Body of pancreas (tissue), 4 donors: ENCODE measurements at places on chromosomes 3 and 15. TPM values are rescaled to one million over a fixed set of nuclear protein-coding genes. Genes with fewer than 3 reads are reported as not detected.

DNA sequence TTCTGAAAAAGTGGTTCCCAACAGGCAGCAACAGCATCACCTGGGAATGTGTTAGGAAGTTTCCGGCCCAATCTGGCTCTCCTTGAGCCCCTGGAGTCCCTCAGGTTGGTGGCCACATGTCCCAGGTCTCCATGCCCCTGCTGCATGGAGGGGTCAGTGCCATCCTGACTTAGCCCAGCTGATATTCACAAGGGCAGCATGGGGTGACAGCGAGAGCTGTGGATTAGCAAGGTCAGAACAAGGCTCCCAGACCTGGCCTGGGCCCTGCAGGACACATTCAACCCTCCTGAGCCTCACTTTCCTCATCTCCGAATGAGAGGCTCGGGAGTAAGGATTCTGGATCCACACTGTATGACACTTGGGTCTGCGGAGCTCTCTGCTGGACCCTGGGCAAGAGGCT is 243.8 kb upstream of the TLE3 start:
- no peaks in the 10 kb centered on the region for H3K27me3 ChIP-seq
- H3K4me1 ChIP-seq, result peaks cover 12% of the 10 kb centered on the region
- DNase-seq, result no peak
- no peaks in the 10 kb centered on the region for H3K36me3 ChIP-seq

DNA sequence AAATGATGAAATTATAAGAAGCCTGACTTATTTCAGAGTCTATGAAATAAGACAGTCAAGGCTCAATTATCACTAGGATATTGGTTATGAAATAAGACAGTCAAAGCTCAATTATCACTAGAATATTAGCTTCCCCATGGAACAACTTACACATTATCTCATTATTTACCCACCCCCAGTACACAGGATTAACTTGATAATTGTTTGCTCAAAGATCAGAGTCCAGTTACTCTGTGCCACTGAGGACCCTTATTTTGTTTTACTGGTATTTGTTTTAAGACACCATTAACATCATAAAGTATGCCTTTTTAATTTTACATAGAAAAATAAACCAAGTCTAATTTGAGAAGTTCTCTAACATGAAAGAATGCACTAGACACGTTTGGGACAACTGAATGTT is 225.4 kb downstream of the SI start:
- H3K4me1 ChIP-seq, result no peaks in the 10 kb centered on the region
- DNase-seq, result no peak
- no peaks in the 10 kb centered on the region for H3K36me3 ChIP-seq
- no peak overlapping the region for H3K4me3 ChIP-seq
- H3K27ac ChIP-seq, result no peak overlapping the region

Gene RAB43
- total RNA-seq, result 10.1 TPM

Gene ATP10A
- 2.0 TPM for total RNA-seq

GRCh38 chr3:29649815-29650547 is 369.1 kb downstream of the RBMS3 start:
- no peaks in the 10 kb centered on the region for H3K27me3 ChIP-seq
- H3K4me1 ChIP-seq, result no peaks in the 10 kb centered on the region

DNA sequence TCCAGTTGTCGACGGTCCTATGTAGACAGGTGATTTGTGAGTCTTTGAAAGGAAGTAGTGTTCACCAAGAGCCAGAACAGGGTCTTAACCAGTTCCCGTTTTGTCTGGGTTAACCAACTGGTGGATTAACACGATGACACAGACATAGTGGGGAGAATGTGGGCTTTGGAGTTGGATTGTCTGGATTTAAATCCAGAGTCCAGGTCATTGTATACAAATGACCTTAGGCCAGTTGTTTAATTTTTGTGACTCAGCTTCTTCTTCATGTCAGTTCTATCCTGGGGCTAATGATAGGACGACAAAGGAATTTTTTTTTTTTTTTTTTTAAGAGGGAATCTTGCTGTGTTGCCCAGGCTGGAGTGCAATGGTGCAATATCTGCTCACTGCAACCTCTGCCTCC is 126.7 kb downstream of the LPP start:
- no peak overlapping the region for H3K4me3 ChIP-seq
- H3K4me1 ChIP-seq, result peaks cover 24% of the 10 kb centered on the region
- H3K36me3 ChIP-seq, result no peaks in the 10 kb centered on the region
- no peaks in the 10 kb centered on the region for H3K27me3 ChIP-seq
- no peak for DNase-seq

Gene CRABP1
- not detected for total RNA-seq

- peaks cover 4% of the 10 kb centered on the region for H3K36me3 ChIP-seq
- no peaks in the 10 kb centered on the region for H3K27me3 ChIP-seq
- DNase-seq, result no peak
These were observed 1.8 kb downstream of the PLXNB1 start for GRCh38 chr3:48428088-48428571.

Gene EPHB3
- 10.1 TPM for total RNA-seq

DNA sequence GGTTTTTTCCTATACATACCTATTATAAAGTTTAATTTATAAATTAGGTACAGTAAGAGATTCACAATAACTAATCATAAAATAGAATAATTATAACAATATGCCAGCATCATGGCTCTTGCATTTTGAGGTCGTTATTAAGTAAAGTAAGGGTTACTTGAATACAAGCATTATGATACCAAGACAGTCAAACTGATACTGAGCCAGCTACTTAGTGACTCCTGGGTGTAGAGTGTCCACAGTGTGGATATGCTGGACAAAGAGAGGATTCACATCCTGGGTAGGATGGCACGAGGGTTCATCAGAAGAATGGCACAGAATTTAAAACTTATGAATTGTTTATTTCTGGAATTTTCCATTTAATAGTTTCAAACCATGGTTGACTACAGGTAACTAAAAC is 157.2 kb upstream of the IL12A start:
- no peak for DNase-seq
- H3K4me1 ChIP-seq, result peaks cover 14% of the 10 kb centered on the region
- no peaks in the 10 kb centered on the region for H3K27me3 ChIP-seq

- H3K27ac ChIP-seq, result no peak overlapping the region
- peaks cover 7% of the 10 kb centered on the region for H3K4me1 ChIP-seq
- no peak for DNase-seq
- no peak overlapping the region for H3K4me3 ChIP-seq
- H3K27me3 ChIP-seq, result no peaks in the 10 kb centered on the region
These were observed 161.7 kb upstream of the UBE2E1 start for GRCh38 chr3:23644099-23644498.

GRCh38 chr15:84824260-84825007 is 7.3 kb downstream of the ALPK3 start:
- H3K4me1 ChIP-seq, result peaks cover 25% of the 10 kb centered on the region
- no peaks in the 10 kb centered on the region for H3K27me3 ChIP-seq
- no peak for DNase-seq
- no peak overlapping the region for H3K27ac ChIP-seq
- no peak overlapping the region for H3K4me3 ChIP-seq

- no peak overlapping the region for H3K27ac ChIP-seq
- no peaks in the 10 kb centered on the region for H3K36me3 ChIP-seq
- H3K4me1 ChIP-seq, result no peaks in the 10 kb centered on the region
- no peak for DNase-seq
- H3K27me3 ChIP-seq, result no peaks in the 10 kb centered on the region
These were observed 28.6 kb upstream of the SERPINI2 start for GRCh38 chr3:167502401-167502800.

Gene SPATA12
- total RNA-seq, result not detected

GRCh38 chr3:165855581-165855980 is 18.4 kb upstream of the BCHE start:
- H3K27ac ChIP-seq, result no peak overlapping the region
- H3K36me3 ChIP-seq, result no peaks in the 10 kb centered on the region
- no peak overlapping the region for H3K4me3 ChIP-seq
- no peaks in the 10 kb centered on the region for H3K27me3 ChIP-seq
- H3K4me1 ChIP-seq, result no peaks in the 10 kb centered on the region
- no peak for DNase-seq

DNA sequence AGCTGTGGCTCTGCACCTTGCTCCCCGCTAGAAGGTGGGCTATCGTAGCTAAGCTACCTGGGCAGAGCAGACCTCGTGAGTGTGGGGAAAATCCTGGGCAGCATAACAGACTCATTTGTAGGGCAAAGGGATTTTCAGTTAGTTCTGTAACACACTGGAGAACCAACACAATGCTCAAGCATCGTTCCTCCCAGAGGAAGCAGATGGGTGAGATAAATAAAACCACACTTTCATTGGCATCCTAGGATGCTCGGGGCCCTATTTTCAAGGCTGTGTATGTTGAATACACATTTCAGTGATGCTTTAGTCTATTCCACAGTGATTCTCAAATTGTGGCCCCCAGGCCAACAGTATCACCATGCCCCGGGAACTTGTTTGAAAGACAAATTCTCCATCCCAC is 20.0 kb downstream of the LIPC start:
- no peak overlapping the region for H3K27ac ChIP-seq
- no peak overlapping the region for H3K4me3 ChIP-seq
- peaks cover 8% of the 10 kb centered on the region for H3K4me1 ChIP-seq
- no peak for DNase-seq
- H3K27me3 ChIP-seq, result no peaks in the 10 kb centered on the region
- H3K36me3 ChIP-seq, result no peaks in the 10 kb centered on the region

GRCh38 chr15:52021128-52021671 is 2.2 kb downstream of the MAPK6 start:
- DNase-seq, result peak; percentile 76
- no peaks in the 10 kb centered on the region for H3K36me3 ChIP-seq
- no peaks in the 10 kb centered on the region for H3K27me3 ChIP-seq

Gene SLC28A1
- not detected for total RNA-seq

Gene CYP8B1
- total RNA-seq, result not detected

Gene SLC24A5
- total RNA-seq, result not detected

Gene ACP3
- total RNA-seq, result 1.6 TPM

Gene DHX30
- 50.4 TPM for total RNA-seq

DNA sequence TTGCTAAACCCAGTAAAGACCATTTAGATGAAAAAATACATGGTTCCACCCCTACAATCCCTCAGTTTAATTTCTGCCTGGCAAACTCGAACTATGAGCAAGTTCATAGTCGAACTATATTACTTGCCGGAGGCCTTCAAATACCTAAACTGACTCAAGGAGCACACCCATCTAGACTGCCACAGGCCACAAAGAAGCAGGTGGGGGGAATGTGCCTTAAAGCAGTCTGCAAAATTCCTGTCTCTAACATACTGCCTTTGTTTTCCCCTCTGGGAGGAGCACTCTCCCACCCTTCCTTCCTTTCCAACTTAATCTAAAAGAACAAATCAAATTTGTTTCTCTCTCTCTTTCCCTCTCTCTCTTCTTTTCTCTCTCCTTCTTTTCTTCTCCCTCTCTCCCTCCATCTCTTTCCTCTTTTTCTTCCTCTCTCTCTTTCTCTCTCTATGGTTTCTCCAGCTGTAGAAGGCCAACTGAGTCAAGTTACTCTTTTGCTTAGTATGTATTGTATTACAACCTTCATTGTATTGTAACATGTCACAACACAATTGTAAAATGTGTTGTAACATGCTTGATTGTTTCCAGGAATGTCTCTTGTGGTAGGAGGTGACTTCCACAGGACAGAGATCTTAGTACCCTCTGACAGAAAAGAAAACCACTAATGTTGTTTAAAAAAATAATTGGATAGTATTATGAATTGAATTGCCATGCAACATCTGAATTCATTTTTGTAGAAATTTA is 496.3 kb downstream of the ROBO2 start:
- H3K27me3 ChIP-seq, result no peaks in the 10 kb centered on the region
- no peak overlapping the region for H3K4me3 ChIP-seq
- DNase-seq, result no peak
- no peak overlapping the region for H3K27ac ChIP-seq

- H3K4me1 ChIP-seq, result no peaks in the 10 kb centered on the region
- H3K4me3 ChIP-seq, result no peak overlapping the region
- H3K36me3 ChIP-seq, result no peaks in the 10 kb centered on the region
- H3K27ac ChIP-seq, result no peak overlapping the region
- no peak for DNase-seq
These were observed 83.0 kb upstream of the PDZRN3 start for GRCh38 chr3:73707772-73708171.

Gene RNU5B-1
- not detected for total RNA-seq

Gene NR1I2
- not detected for total RNA-seq

DNA sequence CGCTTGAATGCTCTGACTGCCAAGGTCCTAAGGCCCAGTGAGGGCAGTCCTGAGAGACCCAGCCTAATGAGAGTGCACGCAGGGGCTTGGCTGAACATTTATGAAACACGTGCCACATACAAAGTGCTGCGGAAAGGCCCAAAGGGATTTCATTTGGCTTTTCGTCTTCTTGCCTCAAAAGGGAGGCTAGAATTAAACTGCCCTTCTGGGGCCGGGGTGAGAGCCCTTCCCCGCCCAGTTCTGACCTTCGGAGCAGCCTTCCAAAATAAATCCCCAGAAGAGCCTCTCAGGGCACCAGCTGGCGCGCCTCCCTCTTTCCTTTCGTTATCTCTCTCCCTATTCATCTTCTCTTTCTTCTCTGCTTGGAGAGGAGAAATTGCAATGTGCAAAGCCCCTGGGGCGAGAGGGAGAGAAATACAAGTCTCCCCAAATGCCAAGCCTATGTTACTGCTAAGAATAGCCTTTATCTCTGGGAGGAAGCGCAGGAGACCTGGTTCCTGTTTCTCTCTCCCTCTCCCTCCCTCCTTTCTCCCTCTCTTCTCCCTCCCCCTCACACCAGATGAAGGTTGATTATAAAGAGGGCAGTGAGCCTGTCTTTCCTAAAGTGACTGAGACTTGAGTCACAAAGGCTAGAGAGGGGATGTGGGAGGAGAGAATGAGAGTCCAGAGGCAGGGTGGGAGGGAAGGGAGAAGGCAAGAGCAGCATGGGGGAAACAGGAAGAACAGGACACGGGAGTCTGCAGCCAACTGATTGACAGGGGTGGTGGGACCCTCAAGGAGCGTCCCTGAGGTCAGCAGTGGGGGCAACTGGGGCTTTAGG is 36.7 kb upstream of the NDUFB4 start:
- H3K4me1 ChIP-seq, result peaks cover 48% of the 10 kb centered on the region
- H3K4me3 ChIP-seq, result no peak overlapping the region
- DNase-seq, result no peak
- H3K27ac ChIP-seq, result peak overlapping the region; percentile 55

Gene CHRM5
- not detected for total RNA-seq

Gene CHRNA3
- total RNA-seq, result 0.52 TPM

GRCh38 chr3:52428151-52429005 is 16.5 kb downstream of the SEMA3G start:
- peaks cover 4% of the 10 kb centered on the region for H3K4me1 ChIP-seq
- H3K36me3 ChIP-seq, result no peaks in the 10 kb centered on the region
- no peak overlapping the region for H3K27ac ChIP-seq
- no peaks in the 10 kb centered on the region for H3K27me3 ChIP-seq
- H3K4me3 ChIP-seq, result no peak overlapping the region
- peak; percentile 85 for DNase-seq

Gene GOLGA6A
- total RNA-seq, result not detected

Gene CERS3
- total RNA-seq, result 0.33 TPM

DNA sequence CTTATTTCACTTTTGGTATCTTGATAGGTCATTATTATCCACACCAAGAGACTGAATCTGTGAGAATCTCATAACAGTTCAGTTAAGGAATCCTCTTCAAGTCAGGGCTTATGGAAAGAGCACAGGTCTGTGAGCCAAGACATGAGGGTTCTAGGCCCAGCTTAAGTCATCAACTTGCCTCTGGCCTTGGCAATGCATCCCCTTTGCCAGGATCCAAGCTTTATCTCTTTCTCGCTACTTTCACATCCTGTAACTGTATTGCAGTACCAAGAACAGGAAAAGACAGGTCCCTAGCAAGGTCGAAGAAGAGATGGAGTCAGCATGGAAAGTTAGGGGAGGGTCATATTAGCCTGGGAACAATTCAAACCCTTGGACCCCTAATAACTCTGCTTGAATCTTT is 13.5 kb upstream of the APOD start:
- no peaks in the 10 kb centered on the region for H3K4me1 ChIP-seq
- H3K4me3 ChIP-seq, result no peak overlapping the region
- H3K27ac ChIP-seq, result no peak overlapping the region
- H3K36me3 ChIP-seq, result no peaks in the 10 kb centered on the region
- DNase-seq, result no peak

GRCh38 chr3:100396967-100397366 is 3.9 kb downstream of the TOMM70 start:
- no peak overlapping the region for H3K4me3 ChIP-seq
- no peak overlapping the region for H3K27ac ChIP-seq
- no peaks in the 10 kb centered on the region for H3K27me3 ChIP-seq
